NCI-H526 treated with DMSO at 0.1 percent for 48 hours (cell line): ENCODE measurements at places on chromosomes 16 and 17.

DNA sequence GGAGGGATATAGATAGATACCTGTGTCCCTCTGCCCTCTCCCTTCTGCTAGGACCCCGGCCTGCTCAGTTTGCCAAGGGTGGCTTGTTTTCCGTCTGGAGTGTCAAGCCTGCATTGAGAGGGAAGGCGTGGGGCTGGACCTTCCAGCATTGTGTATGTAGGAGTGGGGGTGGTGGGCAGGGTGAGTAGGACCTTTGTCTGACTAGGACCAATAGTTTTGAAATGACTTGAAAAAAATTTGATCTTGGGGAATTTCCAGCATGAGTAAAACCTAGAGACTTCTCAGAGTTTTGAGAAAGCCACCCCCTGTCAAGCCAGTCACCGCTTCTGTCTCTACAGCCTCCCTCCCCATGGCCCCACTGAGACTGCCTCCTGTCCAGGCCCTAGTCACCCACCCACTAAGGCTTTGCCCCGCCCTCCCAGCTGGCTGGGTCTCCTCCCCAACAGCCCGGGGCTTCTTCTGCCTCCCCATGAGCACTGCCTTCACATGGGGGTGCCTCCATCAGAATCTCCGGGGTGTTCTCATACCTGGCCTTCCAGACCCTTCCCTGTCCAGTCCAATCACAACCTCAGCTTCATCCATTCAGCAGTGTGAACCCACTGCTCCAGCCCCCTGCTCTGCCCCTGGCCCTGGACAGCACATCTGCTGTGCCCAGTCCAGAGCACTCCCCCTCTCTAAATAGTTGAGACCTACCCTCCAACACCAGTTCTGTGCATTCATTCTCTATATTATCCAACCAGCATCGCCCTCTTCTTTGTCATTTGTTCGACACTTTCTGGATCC lies 207.0 kb downstream of the MSI2 start:
- DNase-seq: no peak

GRCh38 chr16:2933136-2933535 lies 21.4 kb downstream of the FLYWCH1 start:
- DNase-seq: no peak

- DNase-seq: no peak
Measured at GRCh38 chr16:87407511-87408112, 15.5 kb downstream of the MAP1LC3B start.

GRCh38 chr16:57824888-57825287 lies 22.6 kb upstream of the KIFC3 start:
- no peak for DNase-seq

- peak; percentile 84 for DNase-seq
Measured at GRCh38 chr17:44210342-44211192, 8.9 kb downstream of the UBTF start.

- no peak for DNase-seq
Measured at GRCh38 chr16:75703306-75703705, 2.0 kb upstream of the DUXB start.

DNA sequence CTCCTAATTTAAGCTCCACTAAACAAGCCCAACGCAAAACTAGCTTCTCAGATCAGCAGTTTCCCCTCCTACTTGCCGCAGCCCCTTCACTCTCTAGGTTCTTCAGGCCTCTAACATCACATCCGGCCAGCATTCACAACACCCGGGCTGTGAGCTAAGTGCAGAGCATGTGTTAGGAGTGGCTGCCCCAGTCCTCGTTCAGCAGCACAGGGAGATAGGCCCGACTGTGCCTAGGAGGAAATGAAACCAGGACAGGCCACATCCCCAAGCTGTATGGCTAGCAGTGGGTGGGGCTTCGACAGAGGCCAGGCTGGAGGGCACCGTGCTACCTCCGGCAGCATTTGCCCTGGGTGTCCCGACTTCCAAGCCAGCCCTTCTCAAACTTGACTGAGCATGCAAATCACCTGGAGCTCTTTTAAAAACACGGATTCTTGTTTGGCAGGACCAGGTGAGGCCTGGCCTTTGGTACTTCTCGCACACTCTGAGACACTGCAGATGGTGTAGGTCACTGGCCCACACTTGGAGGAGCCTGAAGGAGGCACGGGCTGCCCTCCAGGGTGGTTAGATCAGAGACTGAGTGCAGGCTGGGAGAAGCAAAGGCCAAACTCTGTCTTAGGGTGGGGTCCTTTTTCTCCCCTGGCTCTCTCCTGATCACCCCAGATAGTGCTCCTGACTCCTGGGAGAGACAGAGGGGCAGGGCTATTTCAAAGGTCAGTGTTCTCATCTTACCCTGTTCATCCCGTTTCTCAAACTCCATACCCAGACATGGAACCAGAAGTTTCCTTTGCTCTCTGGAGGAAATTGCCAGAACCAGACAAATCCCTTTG lies 202.0 kb downstream of the C16orf78 start:
- peak; percentile 9 for DNase-seq

GRCh38 chr17:29620779-29621500 lies 1.8 kb downstream of the CORO6 start:
- no peak for DNase-seq

- DNase-seq: no peak
Measured at GRCh38 chr17:80582165-80582564, 37.5 kb downstream of the RPTOR start.

DNA sequence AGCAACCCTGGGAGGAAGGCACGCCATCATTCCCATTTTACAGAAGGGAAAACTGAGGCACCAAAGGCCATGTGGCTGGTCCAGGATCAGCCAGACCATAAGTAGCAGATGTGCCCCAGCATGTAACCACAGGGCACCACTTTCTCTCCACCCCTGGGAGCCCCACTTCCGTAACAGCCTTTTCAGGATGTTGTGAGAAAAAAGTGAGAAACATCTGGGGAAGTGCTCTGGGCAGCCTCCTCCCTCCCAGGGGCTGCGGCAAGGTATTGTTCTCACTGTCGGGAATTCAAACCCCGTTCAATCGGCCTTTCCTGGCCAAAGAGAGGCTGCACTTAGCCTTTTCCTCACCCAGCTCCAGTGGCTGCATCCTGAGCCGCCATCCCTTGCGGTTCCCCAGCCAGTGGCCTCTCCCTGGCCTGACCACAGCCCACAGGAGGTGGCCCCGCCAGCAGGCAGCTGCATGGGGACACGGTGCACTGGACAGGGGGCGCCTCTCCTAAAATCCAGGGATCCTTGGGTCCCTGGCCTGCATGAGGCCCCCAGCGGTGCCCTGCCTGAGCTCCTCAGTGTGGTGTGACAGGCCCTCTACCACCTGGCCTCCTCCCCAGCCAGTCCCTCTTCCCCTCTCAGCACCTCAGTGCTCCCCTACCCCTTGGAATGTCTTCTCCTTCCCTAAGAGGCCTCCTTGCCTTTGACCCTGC lies 5.7 kb upstream of the CDH5 start:
- DNase-seq: no peak

- no peak for DNase-seq
Measured at GRCh38 chr16:83059237-83059636, 432.5 kb downstream of the CDH13 start.

- no peak for DNase-seq
Measured at GRCh38 chr17:40074871-40075200, 12.1 kb downstream of the THRA start.

- DNase-seq: no peak
Measured at GRCh38 chr16:75078886-75079285, 37.7 kb downstream of the LDHD start.

- no peak for DNase-seq
Measured at GRCh38 chr16:26856791-26857190, 209.9 kb upstream of the C16orf82 start.

GRCh38 chr17:699345-699744 lies 15.3 kb downstream of the VPS53 start:
- no peak for DNase-seq
